Neural crest cell (in vitro differentiated cells): ENCODE measurements at places on chromosomes 13 and 19. TPM values are rescaled to one million over a fixed set of nuclear protein-coding genes. Genes with fewer than 3 reads are reported as not detected.

- no peak for DNase-seq
These were observed 75.2 kb downstream of the LRRC63 start for GRCh38 chr13:46286972-46287371.

DNA sequence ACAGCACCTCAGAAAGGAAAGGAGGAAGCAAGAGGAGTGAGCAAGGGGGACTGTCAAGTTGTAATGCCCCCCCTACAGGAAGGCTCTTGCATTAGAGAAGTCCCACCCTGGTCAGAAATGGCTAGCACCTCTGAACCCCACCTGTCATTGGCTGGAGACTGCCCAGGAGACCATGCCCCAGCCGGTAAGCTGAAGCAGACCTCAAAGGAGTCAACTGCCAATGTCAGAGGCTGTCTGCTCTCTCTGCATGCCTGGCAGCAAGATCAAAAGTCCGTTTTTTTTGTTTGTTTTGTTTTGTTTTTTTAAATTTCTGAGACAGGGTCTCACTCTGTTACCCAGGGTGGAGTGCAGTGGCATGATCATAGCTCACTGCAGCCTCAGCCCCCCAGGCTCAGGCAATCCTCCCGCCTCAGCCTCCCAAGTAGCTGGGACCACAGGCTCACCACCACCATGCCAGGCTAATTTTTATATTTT is 8.1 kb upstream of the BCL3 start:
- no peak for DNase-seq

DNA sequence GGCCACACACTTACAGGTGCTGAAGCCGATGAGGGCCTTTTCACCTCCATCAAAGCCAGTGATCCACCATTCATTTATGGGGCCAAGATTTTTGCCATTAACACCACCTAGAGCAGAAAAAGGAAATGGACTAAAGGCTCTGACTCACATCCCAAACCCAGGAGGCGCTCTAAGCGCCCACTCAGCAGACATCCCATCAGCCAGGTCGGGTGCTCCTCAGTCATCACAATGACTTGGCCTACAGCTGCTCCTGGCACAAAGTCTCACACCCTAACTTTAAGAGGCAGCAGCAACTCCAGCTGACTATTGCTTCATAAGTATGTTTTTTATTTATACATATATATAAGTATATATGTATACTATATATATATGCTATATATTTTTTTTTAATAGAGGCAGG is 36.1 kb upstream of the EIF3G start:
- no peak for DNase-seq

DNA sequence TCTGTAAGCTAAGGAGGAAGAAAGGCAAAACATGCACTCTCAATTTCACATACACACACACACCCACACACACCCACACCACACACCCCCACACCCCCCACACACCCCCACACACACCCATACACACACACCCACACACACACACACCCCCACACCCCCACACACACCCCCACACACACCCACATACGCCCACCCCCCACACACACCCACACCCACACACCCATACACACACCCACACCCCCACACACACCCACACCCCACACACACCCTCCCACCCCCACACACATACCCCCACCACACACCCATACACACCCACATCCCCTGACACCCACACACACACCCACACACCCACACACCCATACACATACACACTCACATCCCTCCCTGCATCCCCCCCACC is 276.1 kb downstream of the ABCC4 start:
- DNase-seq, result no peak

- DNase-seq, result no peak
These were observed 7.9 kb downstream of the CFD start for GRCh38 chr19:867301-867793.

- DNase-seq, result no peak
These were observed 262.2 kb downstream of the KLF5 start for GRCh38 chr13:73321043-73321442.

DNA sequence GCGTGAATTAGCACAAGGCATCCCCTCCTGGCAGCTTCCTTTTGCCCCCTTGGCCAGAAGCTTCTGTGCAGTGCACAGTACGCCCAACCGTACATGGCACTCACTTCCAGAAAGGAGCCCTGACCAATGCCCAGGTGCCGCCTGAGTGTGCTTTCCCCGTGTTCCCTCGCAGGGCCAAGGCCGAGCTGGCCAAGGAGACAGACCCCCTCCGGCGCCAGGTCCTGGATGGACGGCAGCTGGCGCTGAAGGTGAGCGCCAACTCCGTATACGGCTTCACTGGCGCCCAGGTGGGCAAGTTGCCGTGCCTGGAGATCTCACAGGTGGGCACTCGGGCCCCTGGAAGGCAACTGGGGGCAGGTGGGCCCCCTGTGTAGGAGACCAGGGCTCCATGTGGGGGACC is 9.4 kb upstream of the SPIB start:
- DNase-seq, result no peak

- DNase-seq, result no peak
These were observed 8.8 kb downstream of the ERCC5 start for GRCh38 chr13:102854675-102855074.

DNA sequence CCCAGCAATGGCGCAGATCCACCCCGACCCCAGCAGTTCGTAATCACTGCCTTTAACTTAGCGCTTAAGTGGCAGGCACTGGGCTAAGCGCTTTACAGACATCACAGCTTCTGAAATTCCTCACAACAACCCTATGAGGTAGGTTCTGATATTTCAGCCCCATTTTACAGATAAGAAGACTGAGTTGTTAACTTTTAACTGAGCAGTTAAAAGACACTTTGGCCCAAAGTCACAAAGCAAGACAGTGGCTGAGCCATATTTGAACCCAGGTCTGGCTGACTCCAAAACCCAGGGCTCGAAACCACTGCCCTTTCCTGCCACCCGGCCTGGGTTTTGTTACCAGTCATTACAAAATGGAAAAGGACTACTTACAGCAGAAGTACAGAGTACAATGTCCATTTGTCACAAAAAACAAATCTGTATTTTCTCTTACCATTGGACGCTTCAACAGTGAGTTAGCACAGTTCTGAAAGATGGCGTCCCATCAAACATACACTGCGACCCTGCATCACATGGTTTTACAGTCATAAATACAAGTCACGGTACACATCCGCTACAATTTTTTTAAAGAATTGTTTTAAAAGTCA is 8.5 kb downstream of the HNRNPL start:
- DNase-seq, result no peak

- DNase-seq, result no peak
These were observed 12.9 kb downstream of the OR7C2 start for GRCh38 chr19:14954071-14954655.

GRCh38 chr19:16022251-16022650 is 54.0 kb upstream of the TPM4 start:
- DNase-seq, result no peak

Gene TICAM1
- total RNA-seq, result 0.72 and 0.96 TPM in 2 replicates

Gene SPRED3
- total RNA-seq, result 11.2 and 12.0 TPM in 2 replicates

Gene NLRP5
- total RNA-seq, result not detected in 2 replicates

Gene SLC6A16
- 7.4 and 9.4 TPM in 2 replicates for total RNA-seq

Gene TUBB4A
- total RNA-seq, result 27.7 and 39.9 TPM in 2 replicates
